ENCODE measurements at places on chromosomes 11 and 22.
A peak's percentile ranks its signal among the peaks of the same experiment; 100 is the strongest.

DNA sequence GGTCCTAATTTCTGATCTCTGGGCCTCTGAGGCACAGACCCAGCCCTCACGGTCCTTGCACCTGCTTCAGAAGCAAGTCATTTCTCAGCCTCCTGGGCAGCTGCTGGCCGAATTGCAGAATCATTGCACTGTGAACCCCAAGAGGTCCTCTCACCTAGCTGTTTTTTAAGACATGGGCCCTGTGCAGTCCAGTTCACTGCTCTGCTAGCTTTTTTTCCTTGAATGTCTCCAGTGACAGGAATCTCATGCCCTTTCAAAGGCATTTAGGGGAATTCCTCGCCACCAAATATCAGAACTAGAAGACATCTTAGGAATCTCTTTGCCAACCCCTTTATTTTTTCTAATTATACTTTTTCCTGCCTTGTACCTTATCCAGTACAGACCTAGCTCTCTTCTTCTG, 35.6 kb upstream of the TP53I11 start:
- DNase-seq = no peak

DNA sequence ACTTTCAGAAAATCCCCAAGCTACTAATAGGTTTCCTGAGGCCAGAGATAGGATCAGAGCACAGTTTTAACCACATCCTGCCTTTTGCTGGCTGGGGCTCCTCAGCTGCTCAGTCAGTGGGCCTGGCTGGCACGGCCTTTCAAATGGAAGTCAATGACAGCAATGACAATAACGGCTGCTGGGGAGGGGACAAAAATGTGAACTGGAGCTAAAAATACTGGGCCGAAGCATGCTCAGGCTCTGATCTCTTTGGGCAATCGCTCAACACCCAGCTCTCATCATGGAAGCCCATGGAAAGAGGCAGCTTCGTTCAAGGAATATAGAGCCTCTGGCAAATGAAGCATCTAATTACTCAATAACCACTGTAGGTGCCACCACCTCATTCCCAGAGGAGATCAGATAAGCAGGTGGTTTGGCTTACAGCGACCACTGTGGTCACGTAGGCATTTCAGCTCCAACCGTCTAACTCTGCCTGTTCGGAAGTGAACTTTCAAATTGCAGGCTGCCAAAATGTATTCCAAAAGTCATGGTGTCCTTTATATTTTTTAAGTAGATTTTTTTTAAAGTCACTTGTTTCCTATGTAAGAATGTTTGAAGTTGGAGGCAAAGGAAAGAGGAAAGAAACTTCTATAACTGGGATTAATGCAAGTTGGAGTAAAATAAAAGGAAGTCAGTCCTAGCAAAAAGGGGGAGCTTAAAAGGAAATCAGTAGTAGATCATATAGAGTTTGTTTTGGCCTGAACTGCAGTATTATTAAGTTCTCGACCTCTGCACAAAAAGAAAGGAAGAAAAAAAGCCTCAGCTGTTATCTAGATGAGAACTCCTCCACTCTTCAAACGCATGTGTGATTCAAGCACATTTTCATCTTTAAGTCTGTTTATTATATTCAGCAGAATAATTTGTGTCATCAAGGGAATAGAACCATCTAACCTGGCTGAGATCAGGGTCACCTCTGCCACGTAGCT, 14.1 kb downstream of the WT1 start:
- DNase-seq = no peak

DNA sequence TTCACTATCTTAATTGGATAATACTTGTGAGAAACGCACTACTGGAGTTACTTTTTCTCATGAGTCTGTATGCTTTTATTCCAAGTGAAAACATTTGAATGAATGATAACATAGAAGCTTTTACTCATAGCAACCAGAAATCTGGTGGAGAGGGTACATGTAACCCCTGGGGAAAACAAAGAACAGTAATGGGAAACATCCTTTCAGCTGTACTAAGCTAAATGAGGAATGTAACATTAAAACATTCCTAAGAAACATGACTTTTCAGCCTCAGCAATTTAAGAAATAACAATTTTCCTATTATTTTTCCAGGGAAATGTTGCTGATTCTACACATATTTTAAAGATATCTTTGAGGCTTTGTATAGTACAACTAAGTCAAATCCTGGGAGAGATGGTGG, 97.2 kb upstream of the CEP126 start:
- DNase-seq = no peak

- no peak for DNase-seq
Observed at GRCh38 chr11:72774499-72774898, 19.3 kb downstream of the STARD10 start.

DNA sequence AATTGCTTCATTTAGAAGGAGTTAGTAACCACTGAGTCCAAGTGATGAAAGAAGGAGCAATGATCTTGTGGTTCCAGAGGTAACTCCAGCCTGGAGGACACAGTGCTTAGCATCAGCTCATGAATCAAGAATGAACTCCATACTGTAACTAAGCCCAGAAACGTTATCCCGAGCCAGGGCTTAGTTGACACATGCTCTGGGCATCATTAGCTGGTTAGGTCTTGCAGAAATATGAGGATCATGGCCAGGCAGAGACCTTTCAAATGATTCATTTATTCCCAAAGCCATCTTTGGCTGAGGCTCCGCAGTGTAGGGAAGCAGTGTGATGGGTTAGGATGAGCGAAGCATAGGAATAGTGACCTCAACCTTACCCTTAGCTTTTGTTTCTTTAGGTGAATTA, 277.4 kb downstream of the FAM76B start:
- no peak for DNase-seq

GRCh38 chr11:65625628-65626342, 10.2 kb downstream of the PCNX3 start:
- DNase-seq = peak; percentile 48

DNA sequence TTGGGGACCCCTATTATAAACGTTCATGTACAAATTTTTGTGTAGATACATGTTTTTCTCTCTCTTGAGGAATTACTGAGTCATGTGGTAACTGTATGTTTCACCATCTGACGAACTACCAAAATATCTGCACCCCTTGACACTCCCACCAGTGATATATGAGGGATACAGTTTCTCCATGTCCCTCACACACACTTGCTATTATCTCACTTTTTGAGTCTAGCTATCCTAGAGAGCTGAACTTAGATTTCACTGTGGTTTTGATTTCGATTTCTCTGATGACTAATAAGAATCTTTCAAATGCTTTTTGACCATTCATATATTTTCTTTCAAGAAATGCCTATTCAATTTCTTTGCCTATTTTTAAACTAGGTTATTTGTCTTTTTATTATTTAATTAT, 200.2 kb downstream of the PGR start:
- no peak for DNase-seq

GRCh38 chr11:62390722-62391121, 28.1 kb upstream of the SCGB1A1 start:
- no peak for DNase-seq

DNA sequence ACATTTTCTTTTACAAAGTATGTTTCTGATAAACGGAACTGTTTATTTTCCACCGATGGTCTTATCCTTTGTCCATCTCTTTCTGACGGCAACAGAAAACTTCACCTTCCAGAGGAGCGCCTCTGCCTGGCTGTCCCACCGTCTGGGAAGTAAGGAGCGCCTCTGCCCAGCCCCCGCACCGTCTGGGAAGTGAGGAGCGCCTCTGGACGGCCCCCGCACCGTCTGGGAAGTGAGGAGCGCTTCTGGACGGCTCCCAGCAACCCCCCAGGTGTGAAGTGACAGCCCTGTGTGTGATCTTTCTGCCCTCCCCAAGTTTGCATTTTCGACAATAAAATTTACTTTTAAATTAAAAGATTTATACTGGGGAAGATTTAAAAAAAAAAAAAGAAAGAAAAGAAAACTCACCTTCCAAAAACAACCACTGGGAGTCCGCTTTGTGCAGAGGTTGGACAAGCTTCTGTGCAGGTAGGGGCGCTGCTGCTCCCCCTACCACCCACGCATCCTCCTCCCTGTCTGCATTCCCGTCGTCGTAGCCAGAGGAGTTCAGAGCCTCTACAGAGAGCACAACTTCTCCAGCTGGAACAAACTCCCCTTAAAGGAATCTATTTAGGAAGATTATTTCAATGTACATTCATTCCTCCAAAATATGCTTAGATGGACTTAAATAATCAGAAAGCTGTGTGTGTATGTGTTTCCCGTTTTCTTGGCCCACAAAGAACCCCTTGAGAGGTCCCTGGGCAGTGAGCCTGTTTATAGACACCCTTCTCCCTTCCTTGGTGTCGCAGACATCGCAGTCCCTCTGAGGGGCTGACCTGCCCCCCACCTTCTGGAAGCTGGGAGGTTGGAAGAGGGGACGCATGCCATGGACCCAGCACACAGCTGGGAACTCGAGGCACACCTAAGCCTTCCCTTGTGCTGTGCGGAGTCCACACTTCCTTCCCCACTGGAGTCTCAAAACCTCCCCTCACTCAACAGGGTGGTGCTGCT, 849 bp upstream of the APOBEC3B start:
- no peak for DNase-seq

DNA sequence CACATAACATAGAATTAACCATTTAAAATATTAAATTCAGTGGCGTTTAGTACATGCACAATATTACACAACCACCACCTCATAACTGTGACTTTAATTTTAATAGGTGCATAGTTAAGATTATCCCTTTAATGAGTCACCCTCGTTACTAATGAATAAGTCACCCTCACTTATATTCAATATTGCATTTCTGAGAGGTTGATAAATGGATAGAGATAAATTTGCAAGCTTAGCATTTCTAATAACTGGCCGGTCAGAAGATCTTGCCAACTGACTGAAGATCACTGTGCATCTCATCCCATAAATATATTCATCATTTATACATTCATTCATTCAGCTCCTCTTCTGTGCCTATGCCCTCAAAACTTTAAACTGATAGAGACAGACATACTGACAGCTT, 243.7 kb downstream of the TTC28 start:
- DNase-seq = no peak

DNA sequence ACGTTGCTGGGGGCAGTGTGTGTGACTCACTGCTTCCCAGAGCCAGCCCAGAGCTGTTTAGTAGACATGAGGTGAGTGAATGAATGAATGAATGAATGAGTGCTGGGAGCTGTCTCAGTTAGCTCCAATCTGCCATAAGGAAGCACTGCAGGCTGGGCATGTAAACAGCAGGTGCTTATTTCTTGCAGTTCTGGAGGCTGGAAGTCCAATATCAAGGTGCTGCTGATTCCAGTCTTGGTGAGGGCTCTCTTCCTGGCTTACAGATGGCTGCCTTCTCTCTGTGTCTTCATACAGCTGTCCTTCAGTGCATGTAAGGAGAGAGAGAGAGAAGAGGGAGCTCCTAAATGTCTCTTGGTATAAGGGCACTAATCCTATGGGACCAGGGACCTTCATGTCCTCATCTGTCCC, 4.1 kb downstream of the C11orf21 start:
- no peak for DNase-seq

- no peak for DNase-seq
Observed at GRCh38 chr22:23256986-23257888, 76.9 kb downstream of the BCR start.

DNA sequence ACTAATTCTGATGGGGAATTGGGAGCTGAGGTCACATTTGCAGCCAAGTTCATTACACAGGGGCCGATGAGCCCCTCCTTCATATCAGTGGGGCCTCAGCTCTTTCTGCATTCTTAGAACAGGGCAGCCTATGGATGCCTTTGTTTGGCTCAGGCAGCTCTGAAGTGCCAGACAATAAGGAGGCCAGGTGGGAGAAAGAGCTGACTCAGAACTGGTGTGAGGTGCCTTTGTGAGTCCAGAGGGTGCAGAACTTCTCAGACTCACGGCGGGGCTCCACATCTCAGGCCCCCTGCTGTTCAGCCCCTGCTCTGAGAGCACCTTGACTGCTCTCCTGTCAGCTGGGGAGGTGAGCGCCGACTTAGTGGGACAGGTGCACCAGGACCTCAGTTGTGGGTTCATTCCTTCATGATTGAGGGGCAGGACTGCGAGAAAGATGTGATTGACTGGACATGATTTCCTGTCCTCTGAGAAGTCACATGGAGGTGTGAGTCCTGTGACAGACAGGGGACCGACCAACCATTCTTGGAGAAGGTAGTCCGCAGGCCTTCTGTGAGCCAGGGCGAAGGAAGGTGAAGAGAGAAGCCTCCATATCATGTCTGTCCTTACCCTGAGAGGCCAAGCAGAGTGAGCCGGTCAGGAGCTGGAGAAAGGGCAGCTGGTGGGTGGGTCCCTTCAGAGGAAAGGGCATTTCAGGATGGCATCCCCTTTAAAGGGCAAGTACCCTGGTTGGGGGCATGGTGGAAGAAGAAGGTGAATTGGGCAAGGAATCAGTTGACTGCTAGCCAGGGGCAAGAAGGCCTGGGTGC, 245.0 kb upstream of the TBCEL start:
- DNase-seq = no peak
